ENCODE measurements at places on chromosomes 11 and 22. TPM values are rescaled to one million over a fixed set of nuclear protein-coding genes. Genes with fewer than 3 reads are reported as not detected.

Gene FOLR2
- total RNA-seq = 24.0 TPM

Gene NTM
- 21.5 TPM for total RNA-seq

Gene SLC43A1
- total RNA-seq = 7.2 TPM

Gene WNT11
- 6.6 TPM for total RNA-seq

Gene SLC22A12
- not detected for total RNA-seq

Gene KCNJ1
- total RNA-seq = not detected

Gene IMMP1L
- total RNA-seq = 27.7 TPM

Gene HBB
- 264 TPM for total RNA-seq

Gene APOA4
- not detected for total RNA-seq

Gene OSBPL5
- total RNA-seq = 17.3 TPM

Gene APOL4
- total RNA-seq = 11.4 TPM

Gene APOA5
- total RNA-seq = not detected

Gene PYGM
- total RNA-seq = 31.3 TPM

Gene APOBEC3G
- 4.6 TPM for total RNA-seq

- no peak for DNase-seq
These were observed 464.7 kb downstream of the INSC start for GRCh38 chr11:15579287-15580001.

GRCh38 chr11:39149214-39149613, 2310.2 kb downstream of the LRRC4C start:
- no peak for DNase-seq

GRCh38 chr22:17903564-17904295, 120.6 kb downstream of the MICAL3 start:
- DNase-seq = no peak

GRCh38 chr11:8267831-8268529, 4.3 kb upstream of the LMO1 start:
- DNase-seq = no peak

GRCh38 chr11:64998141-64998540, 1.4 kb upstream of the BATF2 start:
- DNase-seq = no peak

DNA sequence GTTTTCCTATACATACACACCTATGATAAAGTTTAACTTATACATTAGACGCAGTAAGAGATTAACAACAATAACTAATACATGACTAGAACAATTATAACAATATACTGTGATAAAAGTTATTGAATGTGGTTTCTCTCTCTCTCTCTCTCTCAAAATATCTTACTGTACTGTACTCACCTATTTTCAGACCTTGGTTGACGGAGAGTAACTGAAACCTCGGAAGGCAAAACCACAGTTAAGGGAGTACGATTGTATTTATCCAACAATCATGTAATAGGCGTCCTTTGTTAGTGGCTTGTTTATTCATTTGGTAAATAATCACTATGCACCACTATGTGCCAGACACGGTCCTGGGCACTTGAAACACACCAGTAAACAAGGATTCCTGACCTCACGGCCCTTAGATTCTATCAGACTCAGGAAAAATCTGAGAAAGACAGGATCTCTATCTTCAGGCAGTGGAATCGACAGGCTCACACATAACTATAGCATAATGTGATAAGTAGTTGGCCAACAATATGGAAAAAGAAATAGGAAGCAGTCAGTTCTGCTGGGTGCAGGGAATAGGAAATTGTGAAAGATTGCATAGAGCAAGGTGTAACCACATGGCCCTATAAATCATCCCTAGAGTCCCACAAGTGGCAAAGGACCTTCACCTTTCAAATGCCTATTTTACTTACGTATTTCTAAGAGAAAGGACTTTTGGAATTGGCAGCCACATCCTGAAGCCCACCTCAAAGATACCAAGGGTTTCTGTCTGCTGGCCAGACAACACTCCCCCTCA, 12.0 kb downstream of the ETS1 start:
- DNase-seq = no peak

DNA sequence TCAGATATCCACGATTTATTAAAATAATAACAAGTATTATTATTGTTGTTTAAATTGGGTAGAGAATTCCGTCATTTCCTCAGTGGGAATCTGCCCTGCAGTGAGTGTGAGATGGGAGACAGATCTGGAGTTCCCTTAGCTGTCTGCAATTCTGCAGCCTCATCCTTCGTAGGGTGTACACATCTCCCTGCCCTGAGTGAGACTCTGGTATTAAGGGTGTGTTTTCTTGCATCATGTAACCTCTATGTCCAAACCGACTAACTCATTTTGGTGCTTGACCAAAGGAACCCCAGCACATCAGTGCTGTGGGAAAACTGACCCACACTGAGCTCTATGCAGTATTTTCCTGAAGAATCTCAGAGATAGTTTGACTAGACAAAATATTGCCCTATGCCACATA, 157.6 kb downstream of the LDLRAD3 start:
- DNase-seq = no peak

GRCh38 chr11:102911758-102912481, 37.1 kb upstream of the MMP12 start:
- no peak for DNase-seq

DNA sequence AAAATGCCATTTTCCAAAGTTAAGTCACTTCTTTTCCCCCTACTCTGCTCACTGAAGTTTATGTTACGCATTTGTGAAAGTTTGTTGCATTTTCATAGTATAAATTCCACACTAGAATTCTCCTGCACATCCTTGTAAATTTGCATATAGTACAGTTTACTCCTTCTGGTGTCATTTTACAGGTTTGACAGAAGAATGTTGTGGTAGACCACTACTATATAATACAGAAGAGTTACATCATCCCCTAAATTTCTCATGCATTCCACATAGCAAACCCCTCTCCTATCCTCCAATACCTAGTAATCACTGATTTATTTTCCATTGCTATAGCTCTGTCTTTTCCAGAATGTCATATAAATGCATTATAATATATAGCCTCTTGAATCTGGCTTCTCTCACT, 64.5 kb downstream of the CCDC73 start:
- no peak for DNase-seq

DNA sequence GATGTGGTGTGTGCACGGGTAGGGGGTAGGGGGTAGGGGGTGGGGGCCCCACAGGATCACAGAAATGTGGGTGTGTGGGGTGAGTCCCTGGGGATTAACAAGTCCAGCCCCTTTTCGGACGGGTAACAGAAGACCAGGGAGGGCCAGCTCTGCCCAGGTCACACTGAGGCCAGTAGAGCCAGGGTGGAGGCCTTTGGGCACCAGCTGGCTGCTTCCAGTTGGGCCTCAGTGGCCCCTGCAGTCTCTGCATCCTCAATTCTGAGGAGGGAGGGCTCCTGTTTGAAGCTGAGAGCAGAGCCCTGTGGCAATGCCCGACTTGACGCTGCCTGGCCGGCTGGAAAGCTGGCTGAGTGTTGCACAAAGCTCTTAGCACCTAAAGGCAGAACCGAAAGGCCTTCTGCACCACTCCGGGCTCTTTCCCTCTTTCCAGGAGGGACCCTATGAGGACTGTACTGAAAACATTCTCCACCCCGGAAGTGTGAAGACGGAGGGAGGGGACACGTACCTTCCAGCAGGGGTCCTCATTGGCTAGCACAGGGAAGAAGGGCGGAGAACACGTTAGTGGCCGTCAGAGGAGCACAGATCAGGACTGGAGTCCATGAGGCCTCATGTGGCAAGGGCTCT, 120.4 kb downstream of the PHF21B start:
- DNase-seq = no peak

DNA sequence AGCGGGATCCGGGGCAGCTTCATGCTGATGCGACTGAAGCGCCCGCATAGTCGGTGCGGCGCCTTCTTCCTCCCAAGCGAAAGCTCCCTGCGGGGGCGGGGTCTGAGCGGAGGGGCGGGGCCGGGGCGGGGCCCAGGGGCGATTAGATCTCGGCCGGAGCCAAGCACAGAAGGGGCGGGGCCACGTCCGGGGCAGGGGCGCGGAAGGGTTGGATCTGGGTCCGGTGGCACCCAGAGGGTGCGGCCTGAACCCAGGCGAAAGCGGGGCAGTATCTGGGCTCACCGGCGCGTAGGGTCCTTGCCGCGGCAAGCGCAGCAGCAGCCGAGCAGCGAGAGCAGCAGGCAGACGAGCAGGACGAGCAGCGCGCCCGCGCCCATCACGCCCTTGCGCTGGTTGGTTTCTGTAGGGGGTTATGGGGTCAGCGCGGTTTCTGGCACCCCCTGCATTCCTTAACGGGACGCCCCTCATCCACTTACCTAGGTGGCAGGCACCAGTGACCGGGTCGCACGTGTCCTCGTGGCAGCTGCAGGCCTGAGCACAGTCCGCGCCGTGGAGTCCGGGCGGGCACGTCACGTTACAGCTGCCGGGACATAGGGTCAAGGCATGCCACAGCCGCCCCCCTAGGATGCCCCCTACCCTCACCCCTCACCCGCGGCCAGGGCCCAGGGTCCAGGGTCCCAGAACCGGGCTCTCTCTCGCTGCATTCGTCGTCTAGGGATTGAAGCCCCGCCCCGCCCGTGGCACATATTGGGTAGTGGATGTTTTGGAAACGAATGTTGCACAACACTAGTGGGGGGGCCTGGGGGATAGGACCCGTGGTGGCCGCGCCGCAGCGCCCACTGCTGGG, 8.1 kb downstream of the SCARF2 start:
- DNase-seq = peak; percentile 62

DNA sequence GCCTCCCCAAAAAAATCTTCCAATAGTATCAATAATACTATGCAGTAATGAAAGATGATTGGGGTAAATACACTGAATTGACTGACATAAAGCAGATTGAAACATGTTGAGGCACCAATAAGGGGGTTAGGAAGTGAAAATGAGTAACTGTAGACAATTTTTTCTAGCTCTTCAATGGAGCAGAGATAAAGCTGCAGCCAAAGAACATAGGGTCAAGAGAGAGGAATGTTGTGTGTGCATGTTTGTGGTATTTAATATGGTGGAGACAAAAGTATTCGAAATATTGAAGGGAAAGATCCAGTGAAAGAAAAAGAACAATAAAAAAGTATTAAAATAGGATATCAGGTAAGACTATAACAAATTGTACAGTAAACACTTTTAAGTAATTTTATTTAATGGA, 450.0 kb upstream of the CCDC179 start:
- no peak for DNase-seq

- no peak for DNase-seq
These were observed 2.0 kb downstream of the WT1 start for GRCh38 chr11:32433101-32433913.

DNA sequence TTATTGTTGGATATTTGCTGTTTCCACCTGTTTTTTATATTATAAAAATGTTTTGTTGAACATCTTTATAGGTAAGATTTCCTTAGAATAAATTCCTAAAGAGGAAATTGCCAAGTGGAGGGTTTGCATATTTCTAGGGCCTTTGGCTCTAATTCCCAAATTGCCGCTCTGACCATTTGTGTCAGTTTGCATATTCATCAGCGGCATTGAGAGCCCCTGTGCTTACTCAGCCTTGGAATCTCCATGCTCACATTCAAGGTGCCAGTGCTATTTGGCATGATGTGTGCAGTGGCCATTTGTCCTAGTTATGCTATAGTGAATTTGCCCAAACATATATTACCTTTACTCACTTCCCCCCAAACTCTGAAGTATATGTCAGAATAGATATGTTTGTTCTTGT, 25.5 kb downstream of the KREMEN1 start:
- no peak for DNase-seq

DNA sequence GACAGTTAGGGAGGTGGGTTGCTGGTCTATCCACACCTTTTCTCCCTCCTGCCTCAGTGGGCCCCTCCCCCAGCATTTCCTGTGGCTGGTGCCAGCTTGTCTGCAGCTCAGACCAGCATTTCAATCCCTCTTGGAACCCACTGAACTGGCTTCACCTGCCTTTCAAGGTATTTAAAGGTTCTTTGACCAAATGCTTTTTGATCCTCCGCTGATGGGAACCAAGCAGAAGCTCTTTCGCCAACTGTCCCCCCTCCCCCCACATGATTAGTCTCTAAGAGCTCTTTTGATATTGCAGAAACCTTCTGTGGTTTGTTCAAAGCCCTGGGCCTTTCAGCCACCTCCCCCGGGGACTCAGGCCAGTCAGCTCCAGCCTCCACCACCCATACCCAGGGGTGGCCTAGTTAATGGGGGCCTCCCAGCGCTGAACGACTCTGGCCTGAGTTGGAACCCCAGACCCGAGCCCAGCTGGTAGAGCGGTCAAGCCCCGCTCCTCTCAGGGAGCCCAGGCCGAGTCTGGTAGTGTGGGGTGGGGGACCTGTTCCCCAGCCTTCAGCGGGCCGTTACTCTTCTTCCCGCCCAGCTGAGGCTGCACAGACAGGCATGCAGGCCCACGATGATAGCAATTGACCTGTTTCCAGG, 6.0 kb upstream of the SYT7 start:
- no peak for DNase-seq

GRCh38 chr22:40176921-40177737, 596 bp upstream of the TNRC6B start:
- DNase-seq = peak; percentile 36

GRCh38 chr11:18324381-18324780, 2.0 kb downstream of the GTF2H1 start:
- DNase-seq = no peak

DNA sequence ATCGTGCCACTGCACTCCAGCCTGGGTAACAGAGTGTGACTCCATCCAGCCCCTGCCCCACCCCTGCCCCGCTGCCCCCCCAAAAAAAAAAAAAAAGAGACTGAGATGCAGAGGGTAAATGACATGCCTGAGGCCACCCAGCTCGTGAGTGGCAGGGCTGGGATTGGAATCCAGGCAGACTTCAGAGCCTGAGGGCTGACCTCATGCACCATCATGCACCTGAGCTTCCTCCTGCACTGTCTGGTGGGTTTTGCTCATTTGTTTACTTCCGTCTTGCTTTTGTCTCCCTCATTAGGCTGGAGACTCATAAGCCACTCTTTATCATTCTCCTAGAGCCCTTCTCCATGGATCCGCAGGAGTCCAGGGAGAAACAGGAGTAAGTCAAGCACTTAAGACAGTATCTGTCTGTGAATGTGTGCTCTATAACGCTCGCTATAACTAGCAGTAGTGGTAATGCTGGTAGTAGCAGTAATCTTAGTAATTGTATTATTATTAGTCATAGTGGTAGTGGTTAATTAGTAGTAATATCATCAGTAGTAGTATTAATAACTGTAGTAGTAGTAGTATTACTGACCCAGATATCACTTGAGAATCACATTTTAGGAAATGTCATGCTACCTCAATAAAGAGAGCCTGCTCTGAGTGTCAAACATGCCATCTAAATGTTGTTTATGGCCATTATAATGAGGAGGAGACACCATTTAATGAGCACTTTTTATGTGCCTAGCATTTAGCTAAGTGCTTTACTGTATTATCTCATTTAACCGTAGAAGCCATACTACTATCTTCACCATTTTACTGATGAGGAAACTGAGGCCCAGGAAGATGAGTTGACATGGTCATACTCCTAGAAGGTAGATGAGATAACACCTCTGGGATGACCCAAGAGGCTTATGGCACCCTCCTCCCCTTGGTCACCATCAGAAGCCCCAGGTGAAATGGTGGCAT, 85.0 kb downstream of the NAT10 start:
- DNase-seq = no peak

DNA sequence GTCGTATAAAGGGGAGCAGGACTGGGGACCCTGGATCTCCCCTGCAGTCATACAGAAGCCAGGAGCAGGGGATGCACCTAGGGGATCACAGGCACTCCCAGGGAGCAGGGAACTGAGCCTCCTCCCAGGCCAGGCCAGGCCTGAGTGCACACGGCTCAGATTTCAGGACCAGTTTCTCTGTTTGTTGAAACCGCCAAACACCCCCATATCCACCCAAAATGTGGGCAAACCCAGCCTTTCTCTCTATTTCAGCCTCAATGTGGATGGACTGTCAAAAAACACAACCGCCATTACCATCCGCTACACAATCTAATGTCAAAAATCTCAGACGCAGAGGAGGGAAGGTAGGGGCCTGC, 17.5 kb downstream of the MN1 start:
- no peak for DNase-seq

Data from left cardiac atrium (tissue), 4 donors.